T-helper 9 cell (primary cell): ENCODE measurements at places on chromosomes 7 and 10.

DNA sequence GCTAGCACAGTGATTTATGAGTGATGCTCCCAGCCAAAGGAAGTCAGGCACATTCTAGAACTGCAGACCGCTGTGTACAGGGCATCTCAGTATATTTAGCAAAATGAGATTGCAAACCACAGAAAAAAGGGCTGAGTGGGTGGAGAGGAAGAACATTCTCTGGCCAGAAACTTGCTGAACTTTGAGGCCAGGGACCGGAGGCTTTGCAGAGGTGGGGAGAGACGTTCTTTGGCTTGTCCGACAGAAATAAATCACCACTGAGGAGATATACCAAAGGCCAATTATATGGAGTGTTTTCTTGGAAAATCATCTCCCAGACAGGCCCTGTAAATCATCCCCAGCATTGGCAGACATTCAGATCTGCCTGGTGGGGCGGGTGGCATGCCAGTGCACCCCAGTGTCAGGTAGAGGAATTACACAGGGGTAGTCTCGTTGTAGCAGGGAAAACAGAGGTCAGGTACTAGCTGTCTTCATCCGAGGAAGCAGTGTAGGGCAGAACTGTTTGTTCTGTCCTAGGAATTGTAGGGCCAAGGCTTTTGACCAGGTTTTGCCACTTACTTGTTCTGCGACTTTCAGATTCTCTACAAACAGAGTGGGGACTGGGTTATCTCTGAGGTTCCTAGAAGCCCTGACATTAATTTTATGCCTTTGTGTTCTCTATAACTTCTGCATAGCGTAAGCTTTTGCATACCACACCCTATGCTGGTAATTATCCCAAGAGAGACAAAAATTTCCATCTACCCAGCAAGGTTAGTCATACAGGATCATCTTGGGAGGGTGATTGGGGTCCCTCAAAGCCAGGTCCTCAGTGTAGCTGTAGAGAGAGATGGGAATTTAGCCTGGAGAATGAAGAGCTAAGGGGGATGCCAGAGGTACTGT is 655.6 kb downstream of the LRMDA start:
- no peak for DNase-seq

- DNase-seq = no peak
Measured at GRCh38 chr7:43747328-43748105, 11.0 kb upstream of the BLVRA start.

DNA sequence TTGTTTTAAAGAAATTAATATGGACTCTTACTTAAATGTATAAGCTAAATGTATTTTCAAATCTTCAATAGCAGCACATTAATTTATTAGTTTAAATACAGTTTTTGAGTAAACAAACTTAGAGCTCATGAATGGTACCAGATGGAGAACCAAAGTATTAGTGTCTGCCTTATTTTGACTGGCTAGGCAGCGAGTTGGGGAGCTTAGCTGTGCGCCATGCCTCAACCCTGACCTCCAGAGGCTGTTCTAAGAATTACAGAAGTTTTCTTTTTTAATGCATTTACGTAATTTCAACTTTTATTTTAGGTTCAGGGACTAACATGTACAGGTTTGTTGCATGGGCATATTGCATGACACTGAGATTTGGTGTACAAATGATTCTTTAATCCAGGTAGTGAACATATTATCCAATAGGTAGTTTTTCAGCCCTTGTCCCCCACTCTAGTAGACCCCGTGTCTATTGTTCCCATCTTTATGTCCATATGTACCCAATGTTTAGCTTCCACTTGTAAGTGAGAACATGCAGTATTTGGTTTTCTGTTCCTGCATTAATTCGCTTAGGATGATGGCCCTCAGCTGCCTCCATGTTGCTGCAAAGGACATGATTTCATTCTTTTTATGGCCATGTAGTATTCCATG is 166.8 kb downstream of the IQUB start:
- no peak for DNase-seq

- DNase-seq = no peak
Measured at GRCh38 chr10:108631332-108631731, 1292.0 kb downstream of the XPNPEP1 start.

DNA sequence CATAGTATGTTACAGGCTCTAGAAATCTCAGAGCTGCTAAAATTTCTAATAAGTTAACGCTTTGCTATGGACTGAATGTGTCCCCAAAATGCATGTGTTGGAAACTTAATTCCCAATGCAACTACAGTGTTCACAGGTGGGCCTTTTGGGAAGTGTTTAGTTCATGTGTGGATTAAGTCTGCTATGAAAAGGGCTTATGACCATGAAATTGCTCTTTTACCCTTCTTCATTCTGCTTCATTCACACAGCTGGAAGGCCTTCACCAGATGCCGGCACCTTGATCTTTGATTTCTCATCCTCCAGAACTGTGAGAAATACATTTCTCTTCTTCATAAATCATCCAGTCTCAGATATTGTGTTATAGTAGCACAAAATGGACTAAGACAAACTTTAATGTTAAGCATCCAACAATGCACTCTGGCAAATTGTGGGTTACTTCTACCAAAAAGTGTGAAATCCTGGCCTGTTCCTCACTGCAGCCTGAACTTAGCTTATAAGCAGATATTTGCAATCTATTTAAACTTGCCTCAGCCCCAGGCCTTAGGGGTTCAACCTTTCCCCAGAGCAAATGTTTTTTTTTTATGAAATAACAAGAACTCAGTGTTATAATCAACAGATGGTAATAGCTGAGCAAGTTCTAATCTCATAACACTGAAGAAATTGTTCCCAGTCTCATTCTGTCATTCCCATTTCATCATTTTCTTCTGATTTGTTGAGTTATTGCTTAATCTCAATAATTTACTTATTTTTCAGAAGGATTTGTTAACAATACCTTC is 523.6 kb downstream of the KIF20B start:
- DNase-seq = no peak

DNA sequence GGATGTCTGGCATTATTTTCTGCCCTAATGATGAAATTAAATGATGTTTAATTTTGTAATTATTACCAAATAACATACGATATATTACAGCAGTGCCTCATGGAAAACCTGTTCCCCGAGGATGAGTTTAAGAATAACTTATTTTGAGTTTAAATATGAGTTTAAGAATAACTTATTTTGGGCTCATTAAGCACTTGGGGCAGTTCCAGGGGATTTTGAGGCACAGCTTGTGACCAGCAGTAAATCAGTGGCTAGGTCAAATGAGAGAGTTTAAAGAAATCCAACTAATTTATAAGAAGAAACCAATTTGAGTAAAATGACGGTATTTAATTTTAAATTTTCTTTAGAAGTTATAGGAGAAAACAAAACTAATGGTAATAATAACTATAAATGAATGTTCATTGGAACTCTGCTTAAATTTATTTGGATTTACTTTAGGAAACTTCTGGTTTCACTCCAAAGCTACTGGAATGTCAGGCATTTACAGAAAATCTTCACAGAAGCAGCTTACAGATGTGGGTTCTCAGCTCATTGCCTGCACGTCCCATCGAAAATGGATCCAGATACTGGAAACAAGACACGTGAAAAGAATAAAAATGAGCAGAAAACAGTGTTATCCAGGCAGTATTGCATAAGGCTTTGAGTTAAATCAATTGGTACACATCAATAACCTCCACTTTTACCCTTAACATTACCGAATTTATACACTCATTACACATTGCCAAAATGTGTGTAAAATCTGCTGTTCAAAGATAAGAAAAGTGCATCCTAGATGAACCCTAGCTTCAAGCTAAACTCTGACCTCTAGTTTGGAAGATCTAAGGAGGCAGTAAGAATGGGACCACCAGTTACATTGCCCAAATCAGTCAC is 784.5 kb upstream of the IGFBP3 start:
- DNase-seq = no peak

- DNase-seq = no peak
Measured at GRCh38 chr7:133433165-133433812, 180.4 kb downstream of the EXOC4 start.

DNA sequence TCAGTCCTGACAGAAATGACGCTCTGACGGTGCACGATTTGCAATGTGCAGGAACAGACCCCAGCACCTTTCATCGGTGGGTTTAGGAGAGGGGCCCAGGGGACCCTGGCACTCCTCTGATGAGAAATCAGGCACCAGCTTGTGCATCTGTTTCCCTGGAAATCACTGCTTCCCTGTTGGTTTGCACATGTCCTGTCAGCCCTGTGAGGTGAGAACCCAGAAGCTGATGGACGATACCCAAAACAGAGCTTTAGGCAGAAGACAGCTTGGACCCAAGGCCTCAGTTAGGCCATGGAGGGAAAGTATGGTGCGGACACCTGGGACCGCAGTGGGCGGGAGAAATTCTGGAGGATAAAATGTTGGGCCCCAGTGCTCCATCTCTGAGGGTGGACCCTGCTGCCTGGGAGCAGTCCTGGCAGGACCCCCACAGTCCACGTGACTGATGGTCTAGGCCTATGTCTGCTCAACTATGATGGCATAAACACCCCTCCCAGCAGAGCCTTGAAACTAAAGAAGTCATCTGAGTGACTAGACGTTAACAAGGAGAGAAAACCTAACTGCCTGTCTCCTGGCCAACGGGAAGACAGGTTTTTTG is 242.8 kb downstream of the PTPRN2 start:
- DNase-seq = no peak

- DNase-seq = no peak
Measured at GRCh38 chr10:86219271-86219670, 147.3 kb downstream of the GRID1 start.

- DNase-seq = no peak
Measured at GRCh38 chr10:122140941-122141623, 130.0 kb upstream of the BTBD16 start.

DNA sequence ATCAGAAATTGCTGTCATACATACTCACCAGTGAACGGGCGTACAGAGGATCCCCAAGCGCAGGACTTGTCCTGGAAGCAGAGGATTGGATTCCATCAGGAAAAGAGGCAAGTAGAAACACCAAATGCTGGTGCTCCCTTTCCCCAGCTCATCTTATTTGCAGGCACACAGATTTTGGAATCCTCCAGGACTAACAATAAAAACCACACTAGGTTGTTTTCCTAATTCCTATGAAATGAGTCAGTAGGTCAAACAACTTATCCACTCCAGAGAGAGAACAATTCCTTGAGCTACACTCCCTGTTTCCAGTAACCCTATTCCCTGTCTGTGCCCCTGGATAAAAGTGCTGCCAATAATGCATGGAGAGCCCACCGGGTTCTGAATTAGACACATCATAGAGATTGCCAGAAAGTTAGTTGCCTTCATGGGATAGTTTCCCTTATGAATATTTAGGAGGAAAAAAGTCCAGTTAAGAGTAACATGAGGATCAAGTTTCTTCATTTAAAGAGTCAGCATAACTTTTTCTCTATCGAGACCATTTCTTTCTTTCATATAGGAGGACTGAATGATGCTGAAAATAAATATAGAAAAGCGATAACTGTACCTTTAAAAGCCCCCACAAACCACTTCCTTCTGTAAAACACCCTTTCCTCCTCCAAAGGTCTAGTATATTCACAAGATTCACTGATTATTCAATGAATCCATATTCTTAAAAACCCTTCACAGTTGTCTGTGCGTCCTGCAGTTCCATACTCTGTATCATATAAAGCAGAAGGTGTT is 178.3 kb upstream of the KLF14 start:
- no peak for DNase-seq

DNA sequence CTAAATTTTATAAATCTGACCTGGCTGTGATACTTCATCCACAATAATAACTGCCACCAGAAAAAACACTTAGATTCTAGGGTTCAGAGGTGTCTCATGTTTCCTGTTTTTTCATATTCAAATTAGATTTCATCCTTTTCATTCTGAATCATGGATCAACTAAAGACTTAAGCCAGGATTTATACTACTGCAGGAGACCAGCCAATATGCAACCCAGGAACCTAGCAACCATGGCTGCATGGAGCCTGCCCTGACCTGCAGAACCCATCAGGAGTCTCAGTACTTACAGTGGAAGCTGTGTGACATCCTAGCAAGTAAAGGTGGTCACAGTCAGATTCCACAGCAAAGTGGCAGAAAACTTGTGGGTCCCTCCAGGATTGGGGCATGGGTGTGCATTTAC is 40.5 kb upstream of the RNF148 start:
- DNase-seq = no peak

- DNase-seq = no peak
Measured at GRCh38 chr7:43915907-43916306, 9.5 kb upstream of the URGCP start.

DNA sequence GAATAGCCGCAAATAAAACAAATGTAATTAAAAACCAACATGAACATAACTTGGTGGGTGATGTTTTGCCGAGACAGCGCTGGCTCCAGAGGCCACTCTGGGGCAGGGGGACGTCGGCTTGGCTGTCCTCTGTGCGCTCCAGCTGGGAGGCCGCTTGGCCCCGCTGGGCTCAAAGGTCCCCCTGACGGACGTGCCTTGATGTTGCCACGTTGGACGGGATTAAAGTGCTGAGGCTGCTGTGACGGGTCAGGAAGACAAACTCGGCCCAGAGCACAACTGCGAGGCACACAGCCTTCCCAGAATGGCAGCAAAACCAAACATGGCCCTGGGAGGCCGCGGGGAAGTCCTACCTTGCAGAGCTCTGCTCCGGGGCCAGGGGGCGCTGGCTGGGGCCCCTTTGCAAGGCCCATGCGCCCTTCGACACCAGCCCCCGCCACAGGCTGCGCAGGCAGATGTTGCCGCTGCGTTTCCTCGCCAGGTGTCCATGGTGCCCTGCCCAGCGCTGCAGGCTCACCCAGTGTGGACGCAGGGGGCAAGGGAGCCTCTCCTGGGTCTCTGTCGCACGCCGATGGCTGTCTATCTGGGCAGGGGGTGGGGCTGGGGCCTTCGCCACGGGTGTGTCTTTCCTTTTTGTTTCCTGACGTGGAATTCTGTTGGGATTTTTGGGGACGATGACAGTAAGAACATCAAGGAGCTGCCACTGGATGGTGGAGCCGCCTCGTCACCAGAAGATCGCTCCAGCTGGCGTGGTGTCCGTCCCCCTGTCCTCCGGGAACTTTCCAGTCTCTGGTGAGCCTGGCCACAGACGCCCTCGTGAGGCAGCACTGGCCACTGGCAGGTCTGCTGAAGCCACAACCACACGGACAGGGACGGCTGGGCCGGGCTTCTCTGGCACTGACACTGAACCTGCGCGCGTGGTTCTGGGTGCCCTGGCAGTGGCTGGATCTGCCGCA is 99.6 kb upstream of the DIP2C start:
- DNase-seq = no peak

DNA sequence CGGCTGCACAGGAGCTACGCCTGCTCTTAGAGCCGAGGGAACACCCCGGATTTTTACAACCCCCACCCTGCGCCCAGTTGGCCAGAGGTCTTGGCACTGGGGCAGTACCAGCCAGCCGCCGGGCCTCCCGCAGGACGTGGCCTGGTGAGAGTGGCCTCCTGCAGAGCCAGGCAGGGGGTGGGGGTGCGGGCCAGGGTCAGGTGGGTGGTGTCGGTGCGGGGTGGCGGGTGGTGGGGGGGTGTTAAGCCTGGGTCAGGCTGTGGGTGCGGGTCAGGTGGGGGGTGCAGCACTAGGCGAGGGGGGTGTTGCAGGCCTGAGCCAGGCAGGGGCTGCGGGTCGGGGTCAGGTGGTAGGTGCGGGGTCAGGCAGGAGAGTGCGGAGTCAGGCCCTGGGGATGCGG is 647 bp downstream of the ECHS1 start:
- no peak for DNase-seq

GRCh38 chr7:153004341-153004740 is 244.8 kb downstream of the ACTR3B start:
- DNase-seq = no peak
